ENCODE measurements at places on chromosomes 11 and 22.

DNA sequence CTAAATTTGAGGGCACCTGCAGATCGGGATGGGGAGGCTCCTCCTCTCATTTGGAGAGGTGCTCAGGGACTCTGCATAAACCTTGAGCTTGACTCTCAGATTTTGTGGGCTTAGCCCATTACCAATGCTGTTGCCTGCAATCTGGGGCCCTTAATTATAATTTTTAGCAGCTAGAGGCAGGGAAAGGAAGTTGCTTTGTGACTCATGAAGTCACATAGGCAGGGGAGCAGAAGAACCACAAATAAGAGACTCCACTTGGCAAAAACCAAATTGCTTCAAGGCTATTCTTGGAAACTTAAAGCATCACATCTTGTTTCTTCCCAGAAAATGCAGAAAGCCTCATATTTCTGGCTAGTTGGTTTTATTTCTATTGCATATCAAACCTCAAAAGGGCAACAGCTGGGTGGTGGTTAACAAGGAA, 46.9 kb downstream of the MICAL2 start:
- no peak for DNase-seq

GRCh38 chr11:38711110-38711509, 2113.1 kb upstream of the RAG2 start:
- no peak for DNase-seq

GRCh38 chr11:60195923-60196368, 13.1 kb upstream of the MS4A6A start:
- DNase-seq = no peak

GRCh38 chr22:18110194-18110953, at the start of gene TUBA8:
Gene TUBA8 (plus strand): TSS chr22:18110809. CDS start chr22:18110866, 57 bp downstream.
- DNase-seq = peak; percentile 57

GRCh38 chr11:77710358-77710757, 72.8 kb upstream of the CLNS1A start:
- no peak for DNase-seq

GRCh38 chr11:112477152-112477551, 216.5 kb upstream of the PLET1 start:
- no peak for DNase-seq

DNA sequence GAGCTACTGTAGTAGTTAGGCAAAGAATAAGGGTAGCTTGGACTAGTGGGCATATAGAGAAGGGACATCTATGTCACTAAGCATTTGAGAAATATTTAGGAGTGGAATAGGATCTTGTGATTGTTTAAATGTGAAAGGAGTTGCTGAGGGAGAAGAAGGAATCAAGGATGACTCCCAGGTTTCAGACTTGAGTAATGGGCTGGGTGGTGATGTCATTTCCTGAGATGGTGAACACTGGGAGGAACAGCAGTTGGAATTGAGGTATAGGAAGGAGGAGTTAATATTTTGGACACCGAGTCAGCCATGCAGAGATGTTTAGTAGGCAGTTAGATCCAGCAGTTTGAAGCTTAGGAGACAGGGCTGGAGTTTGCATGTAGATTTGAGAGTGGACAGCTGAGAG, 40.1 kb downstream of the REXO2 start:
- DNase-seq = no peak

DNA sequence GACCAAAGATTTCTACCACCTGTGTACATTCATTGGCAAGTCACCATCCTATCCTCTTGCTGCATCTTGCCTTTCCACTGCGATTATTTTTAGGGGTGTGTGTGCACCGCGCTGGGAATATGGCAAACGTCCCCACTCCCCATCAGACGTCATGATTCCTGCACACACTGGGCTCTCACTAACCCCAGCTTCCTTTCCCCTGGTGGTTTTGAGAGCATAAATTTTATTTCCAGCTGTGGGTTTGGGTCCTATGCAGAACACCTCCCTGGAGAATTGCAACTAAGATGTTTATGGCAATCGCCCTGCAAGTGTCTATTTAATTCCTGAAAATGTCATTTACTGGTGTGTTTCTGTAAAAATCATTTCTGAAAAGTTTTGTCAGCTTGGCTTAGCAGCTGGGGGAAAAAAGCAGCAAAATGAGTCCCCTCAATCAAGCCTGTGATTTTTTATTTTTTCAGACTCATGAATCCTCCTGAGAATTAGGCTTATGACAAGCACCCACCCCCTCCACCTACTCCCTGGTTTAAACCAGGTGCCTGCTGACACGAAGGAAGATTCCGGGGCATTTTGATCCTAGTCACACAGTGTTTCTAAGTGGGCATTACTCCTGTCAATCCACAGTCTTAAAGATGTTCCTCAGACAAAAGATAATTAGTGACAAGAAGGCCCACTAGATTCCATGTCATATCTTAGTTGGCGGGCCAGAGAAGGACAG, 23.8 kb downstream of the UPB1 start:
- DNase-seq = no peak

GRCh38 chr11:102467080-102467708, 14.6 kb upstream of the TMEM123 start:
- no peak for DNase-seq

DNA sequence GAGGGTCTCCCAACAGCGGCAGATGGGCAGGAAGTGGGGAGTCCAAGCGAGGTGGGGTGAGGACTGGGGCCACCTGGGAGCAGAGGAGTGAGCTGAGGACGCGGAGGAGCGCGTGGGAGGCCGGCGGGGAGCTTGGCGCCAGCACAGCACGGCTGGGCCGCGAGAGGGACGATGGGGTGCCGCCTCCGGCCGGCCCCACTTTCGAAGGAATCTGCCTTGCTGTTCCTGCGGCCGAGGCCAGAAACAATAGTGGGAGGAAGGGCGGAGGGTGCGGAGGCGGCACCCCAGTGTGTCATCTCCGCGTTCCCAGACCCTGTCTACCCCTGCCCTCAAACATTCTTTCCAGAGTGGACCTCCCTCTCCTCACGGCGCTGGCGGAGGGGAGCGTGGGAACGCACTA, 5.5 kb downstream of the INS start:
- DNase-seq = no peak

DNA sequence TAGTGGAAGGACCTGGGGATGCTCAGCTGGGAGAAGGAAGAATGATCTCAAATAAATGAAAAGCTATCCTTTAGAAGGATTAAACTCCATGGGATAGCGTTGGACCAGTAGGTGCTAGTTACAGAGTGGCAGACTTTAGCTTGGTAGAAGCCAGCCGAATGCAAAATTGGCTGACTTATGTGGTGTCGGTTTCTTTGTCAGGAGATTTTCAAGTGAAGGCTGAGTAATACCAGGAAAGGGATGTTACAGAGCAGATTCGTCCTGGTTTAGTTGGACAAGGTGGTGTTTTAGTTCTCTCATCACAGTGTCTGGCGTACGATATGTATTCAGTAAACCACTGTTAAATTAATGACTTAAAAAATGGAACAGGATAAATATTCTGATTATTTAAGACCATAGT, 26.0 kb downstream of the FDX1 start:
- DNase-seq = no peak

DNA sequence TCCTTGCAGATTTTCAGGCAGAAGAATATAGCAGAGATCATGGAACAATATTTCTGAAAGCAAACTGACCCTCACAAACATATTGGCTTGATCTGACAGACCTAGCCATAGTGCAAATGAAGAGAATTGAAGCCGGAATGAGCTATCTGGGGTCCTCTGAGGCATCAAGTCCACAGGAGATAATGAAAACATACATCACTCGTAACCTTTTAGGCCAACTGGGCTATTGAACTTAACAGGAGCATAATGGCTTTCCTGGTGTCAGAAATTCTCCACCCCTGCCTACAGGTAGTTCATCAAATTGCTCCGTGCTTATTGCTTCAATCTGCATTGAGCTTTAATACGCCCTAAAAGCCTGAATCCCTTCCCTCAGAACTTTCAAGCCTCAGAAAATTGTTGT, 1414.6 kb upstream of the TENM4 start:
- no peak for DNase-seq

GRCh38 chr11:27387362-27387761, 24.3 kb upstream of the CCDC34 start:
- no peak for DNase-seq

DNA sequence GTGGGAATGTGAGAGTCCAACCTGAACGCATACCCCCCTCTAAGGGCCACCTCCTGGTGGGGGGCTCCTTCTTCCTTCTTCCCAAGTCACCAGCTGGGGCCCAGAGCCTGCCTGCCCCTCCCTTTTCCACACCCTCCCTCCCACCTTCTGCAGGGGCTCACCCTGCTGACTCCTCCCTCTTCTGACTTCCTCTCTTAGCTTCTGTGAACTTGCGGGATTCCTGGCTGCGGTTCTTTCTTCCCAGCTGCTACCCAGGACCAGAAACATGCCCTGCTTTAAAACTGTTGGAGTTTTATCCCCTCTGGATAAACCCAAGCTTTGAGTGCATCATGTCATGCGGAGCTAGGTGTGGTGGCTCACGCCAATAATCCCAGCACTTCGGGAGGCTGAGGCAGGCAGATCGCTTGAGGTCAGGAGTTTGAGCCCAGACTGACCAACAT, 10.2 kb downstream of the LRRC74B start:
- DNase-seq = no peak

DNA sequence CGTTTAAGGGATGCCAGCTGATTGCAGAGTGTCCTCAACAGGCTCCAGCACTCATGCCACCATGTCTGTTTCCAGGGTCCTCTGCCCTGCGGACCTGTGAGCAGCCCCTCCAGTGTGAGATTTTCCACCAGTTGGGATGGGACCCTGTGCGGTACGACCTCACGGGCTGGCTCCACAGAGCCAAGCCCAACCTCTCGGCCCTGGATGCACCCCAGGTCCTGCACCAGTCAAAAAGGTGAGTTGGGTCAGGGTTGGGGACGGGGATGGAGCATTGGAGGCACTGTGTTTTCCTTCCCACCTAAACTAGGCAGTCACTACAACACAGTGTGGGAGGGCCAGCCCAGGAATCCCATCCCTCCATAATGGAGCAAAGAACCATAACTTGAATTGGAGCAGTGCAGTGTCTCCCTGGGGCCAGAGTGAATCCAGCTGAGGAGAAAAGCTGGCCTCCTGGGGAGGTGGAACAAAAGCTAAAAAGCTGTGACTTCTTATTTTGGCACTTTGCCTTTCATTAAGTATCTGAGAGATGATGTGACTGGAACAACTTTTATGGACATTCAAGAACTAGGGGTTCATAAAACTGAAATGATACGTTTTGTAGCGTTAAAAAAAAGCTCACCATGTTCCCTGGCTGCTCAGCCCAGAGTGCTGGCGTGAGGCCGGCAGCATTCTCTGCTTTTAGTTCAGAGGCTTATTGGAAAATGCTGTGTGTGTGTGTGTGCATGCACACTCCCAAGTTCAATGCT, 101.8 kb downstream of the MYO18B start:
- DNase-seq = no peak

DNA sequence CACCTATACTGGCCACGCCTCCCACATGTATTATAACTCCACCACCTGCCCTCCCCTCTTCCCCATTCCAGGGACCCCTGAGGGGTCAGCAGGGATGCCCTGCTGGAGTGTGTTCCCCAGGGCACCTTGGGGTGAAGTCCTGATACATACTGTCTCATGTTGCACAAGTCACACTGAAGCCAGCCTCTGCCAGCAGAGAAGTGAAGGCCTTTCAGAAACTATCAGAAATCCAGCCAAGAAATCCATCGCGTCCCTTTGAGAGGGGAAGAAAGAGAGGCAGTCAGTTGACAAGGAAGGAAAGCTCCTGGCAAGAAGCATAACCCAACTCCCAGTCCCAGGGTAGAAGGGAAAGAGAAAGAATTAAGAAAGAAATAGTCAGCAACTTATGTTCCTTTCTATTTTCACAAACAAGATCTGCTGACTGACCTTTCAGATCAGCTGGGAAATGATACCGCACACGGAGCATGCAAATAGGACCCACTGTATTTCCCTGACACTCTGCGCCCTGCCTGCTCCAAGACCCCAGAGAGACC, 45.2 kb downstream of the SC5D start:
- no peak for DNase-seq

GRCh38 chr11:32030875-32031503, 59.9 kb upstream of the RCN1 start:
- no peak for DNase-seq

GRCh38 chr11:17786824-17787525, 52.4 kb downstream of the KCNC1 start:
- no peak for DNase-seq

DNA sequence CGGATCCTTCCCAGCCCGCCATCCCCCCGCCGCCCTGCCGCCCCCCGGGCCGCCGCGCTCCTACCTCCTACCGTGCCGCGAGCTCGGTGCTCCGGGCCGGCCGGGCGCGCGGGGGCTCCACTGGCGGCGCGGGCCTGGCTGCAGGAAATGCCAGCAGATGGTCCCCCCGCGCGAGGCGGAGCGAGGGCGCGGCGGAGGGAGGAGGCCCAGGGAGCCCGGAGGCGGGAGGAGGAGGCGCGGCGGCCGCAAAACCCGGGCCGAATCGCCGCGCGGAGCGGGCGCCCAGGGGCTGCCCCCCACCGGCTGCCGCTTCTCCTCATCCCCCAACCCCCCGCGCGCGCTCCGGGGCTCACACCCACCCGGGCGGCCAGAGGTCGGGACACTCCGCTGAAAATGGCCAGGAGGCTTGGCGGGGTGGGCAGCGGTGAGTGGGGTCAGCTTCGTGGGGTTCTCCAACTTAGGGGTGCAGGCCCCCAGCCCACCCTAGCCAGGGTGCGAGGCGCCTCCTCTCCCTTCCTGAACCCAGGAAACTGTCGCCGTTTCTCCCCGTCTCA, at the start of gene OSBPL5:
Gene OSBPL5, minus strand, starts transcription at position 159 of the 554 bp plus-strand sequence. CDS start 36,162 bp downstream, outside the sequence.
- DNase-seq = peak; percentile 16

- DNase-seq = no peak
Measured at GRCh38 chr11:132714859-132715440, 817.4 kb downstream of the OPCML start.

DNA sequence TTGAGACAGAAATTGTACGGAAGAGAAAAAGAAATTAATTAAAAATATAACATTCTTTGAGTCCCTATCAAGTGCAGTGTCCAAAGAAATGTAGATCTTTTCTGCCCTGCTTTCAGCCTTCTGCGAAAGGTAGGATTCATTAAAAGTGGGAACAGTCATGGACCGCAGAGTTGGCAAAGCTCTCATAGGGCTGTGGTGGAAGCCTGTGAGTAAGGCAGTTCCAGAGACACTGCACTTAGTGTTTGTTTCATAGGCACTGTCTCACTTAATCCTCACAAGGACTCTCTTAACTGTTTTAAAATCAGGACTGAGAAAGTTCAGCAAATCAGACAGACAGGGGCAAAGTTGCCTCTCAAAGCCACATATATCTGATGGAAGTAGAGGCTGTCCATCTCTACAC, 5.5 kb downstream of the MRGPRX2 start:
- DNase-seq = no peak

GRCh38 chr11:7512525-7513233, 1.1 kb upstream of the PPFIBP2 start:
- DNase-seq = no peak

- DNase-seq = no peak
Measured at GRCh38 chr11:59283311-59283710, 70.6 kb upstream of the MPEG1 start.

DNA sequence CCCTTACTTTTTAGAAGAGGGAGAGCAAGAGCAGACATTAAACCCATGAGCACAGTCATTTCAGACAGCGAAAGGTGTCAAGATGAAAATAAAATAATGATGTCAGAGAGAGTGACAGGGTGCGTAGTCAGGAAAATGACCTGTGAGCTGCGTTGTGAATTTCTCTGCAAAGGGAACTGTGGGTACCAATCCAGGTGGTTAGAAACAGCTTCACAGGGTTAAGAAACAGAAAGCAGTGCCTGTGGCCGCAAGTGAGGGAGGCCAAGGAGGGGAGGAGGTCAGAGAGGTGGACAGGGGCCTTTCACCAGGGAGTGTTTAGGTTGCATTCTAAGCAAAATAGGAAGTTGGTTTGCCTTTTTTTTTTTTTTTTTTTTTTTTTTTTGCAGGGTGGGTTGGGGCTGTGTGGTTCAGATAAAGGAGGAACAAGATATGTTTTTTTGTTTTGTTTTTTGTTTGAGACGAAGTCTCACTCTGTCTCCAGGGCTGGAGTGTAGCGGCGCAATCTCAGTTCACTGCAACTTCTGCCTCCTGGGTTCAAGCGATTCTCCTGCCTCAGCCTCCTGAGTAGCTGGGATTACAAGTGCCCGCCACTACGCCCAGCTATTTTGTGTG, 7.9 kb downstream of the TIGD3 start:
- DNase-seq = no peak
